Activated CD4-positive, alpha-beta T cell treated with anti-CD3 and anti-CD28 coated beads for 1 hour (primary cell): ENCODE measurements at places on chromosomes 1 and 21.

DNA sequence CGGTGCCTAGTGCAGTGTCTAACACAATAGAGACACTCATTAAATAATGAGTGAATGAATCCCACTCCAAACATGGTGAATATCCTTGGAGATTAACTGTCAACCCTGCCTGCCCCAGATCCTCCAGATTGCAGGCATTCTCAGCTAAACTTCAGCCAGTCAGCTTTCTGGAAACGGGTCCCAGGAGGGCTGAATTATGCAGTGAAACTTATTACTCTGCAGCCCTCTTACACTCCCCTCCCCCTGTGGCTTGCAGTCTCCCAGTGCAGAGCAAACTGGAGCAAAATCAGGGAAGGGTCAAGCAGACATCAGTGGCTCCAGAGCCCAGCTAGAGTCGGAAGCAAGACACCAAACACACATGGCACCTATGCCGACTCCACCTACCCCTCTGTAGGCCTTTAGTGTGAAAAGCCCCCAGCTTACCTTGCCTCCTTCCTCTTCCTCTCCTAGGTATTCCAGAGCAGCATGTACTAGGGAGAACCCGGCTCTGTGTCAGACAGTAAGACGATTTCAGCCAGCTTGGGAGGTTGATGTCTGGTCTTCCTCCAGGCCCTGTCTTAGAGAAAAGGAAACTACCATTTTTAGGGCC is 6.5 kb upstream of the RGS16 start:
- no peak for DNase-seq

GRCh38 chr1:177132141-177132540 is 32.4 kb downstream of the ASTN1 start:
- DNase-seq = no peak

- DNase-seq = no peak
Measured at GRCh38 chr1:44557778-44558177, 116.5 kb downstream of the TMEM53 start.

- no peak for DNase-seq
Measured at GRCh38 chr1:203628201-203629015, 1.8 kb downstream of the ATP2B4 start.

DNA sequence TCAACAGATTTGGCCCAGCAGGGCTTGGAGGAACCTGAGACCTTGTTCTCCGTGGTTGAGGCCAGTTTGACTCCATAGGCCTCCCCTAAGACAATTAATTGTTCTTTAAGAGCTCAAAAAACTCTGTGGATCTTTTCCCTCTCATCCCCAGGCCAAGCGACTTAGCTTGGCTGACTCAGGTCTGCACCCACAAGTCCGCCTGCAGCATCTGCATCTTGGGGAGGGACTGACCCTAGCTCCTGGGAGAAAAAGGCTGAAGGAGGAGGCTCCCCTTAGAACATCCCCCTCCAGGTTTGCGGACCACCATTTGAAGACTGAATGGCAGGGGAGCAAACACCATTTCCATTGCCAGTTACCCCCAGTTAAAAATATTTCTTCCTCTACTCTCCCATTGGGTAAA is 1.5 kb upstream of the HES2 start:
- DNase-seq = no peak

DNA sequence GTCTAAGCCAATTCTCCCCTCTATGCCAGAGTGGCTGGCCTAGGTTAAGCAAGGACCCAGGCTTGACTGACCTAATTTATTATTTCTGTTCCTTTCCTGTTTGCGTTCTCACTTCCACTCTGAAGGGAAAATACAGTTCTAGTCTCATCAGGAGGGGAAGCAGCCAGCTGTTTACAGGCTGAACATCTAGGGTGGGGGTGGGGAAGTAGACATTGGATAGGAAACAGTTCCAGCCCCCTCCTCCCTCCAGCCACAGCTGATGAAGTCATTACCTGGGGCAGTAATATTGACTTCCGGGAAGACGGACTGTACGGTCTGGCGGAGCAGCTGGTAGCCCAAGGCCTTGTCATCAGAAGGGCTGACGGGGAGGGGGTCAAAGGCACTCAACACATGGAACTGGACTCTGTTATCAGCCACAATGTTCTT is 17.6 kb downstream of the PM20D1 start:
- no peak for DNase-seq

GRCh38 chr1:58898739-58899586 is 115.1 kb upstream of the JUN start:
- DNase-seq = no peak

GRCh38 chr21:36186506-36187399 is 30.1 kb downstream of the DOP1B start:
- no peak for DNase-seq

DNA sequence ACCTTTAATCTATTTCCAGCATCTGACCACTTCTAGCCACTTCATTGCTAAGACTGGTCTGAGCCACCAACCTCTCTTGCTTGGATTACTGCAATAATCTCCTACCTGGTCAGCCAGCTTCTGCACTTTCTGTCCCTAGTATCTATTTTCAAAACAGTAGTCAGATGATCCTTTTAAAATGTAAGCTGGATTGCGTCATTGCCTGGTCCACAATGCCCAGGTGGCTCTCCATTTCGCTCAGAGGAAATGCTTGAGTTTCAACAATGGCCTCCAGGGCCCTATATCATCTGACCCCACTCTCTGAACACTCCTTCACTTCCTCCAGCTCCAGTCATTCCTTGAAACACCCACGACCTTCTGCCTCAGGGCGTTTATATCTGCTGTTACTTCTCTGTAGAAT is 2.3 kb downstream of the FYB2 start:
- DNase-seq = no peak

GRCh38 chr1:101238031-101238628 is 1.3 kb downstream of the S1PR1 start:
- no peak for DNase-seq

- DNase-seq = no peak
Measured at GRCh38 chr1:236455243-236455642, 61.2 kb downstream of the EDARADD start.
